T-helper 17 cell (primary cell): ENCODE measurements at places on chromosomes 6 and 20. TPM values are rescaled to one million over a fixed set of nuclear protein-coding genes. Genes with fewer than 3 reads are reported as not detected.

- H3K4me3 ChIP-seq: no peak overlapping the region
- peaks cover 17% of the 10 kb centered on the region for H3K27me3 ChIP-seq
- no peaks in the 10 kb centered on the region for H3K36me3 ChIP-seq
- no peak for DNase-seq
- H3K27ac ChIP-seq: no peak overlapping the region
These were observed 190.2 kb downstream of the BMP7 start for GRCh38 chr20:57076152-57076652.

DNA sequence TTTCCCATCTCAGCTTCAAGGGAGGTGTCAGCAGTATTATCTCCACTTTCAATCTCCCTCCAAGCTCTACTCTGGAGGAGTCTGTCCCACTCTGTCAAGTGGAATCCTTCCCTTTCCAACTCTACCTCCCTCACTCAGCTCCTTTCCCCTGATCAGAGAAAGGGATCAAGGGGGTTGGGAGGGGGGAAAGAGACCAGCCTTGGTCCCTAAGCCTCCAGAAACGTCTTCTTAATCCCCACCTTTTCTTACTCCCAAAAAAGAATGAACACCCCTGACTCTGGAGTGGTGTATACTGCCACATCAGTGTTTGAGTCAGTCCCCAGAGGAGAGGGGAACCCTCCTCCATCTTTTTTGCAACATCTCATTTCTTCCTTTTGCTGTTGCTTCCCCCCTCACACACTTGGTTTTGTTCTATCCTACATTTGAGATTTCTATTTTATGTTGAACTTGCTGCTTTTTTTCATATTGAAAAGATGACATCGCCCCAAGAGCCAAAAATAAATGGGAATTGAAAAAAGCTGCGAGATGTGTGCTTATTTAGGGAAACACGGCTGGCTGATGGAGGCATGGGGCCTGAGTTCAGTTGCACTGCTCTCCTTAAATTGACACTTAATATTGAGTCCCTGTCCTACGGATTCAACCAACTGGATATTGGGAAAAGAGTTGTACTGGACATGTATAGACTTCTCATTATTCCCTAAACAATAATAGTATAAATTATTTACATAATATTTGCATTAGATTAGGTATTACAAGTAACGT is 4.9 kb downstream of the TUBB start:
- H3K4me3 ChIP-seq: no peak overlapping the region
- peaks cover 9% of the 10 kb centered on the region for H3K36me3 ChIP-seq
- peaks cover 42% of the 10 kb centered on the region for H3K4me1 ChIP-seq
- peak overlapping the region; percentile 94 for H3K27ac ChIP-seq
- no peaks in the 10 kb centered on the region for H3K27me3 ChIP-seq
- no peak for DNase-seq

- no peak overlapping the region for H3K27ac ChIP-seq
- no peak overlapping the region for H3K4me3 ChIP-seq
- peaks cover 4% of the 10 kb centered on the region for H3K4me1 ChIP-seq
- H3K36me3 ChIP-seq: no peaks in the 10 kb centered on the region
These were observed 90.6 kb downstream of the PSMB1 start for GRCh38 chr6:170462366-170463020.

Gene PRND
- total RNA-seq: not detected

Gene ZNF165
- 5.4 TPM for total RNA-seq

Gene CASS4
- 18.6 TPM for total RNA-seq
